ENCODE measurements at places on chromosomes 1 and 21.

DNA sequence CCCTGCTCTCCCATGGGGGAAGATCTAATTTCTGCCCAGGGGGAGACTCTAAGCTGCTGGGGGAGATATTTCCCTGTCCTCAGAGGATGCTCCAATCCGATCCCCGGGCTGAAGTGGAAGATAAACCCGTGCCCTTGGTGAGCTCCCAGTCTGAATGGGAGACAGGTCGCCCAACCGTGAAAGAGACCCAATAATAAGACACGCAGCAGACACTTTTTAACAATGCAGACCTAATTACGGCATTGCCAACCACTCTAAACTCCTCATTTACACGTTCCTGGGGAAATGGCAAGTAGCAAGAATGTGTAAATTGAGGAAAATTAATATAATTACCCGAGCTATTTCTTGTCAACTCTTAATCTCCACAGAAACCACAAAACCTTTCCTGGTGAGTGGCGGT, 48.7 kb upstream of the ACTL8 start:
- DNase-seq, result no peak

GRCh38 chr1:12594966-12595756, 22.8 kb downstream of the DHRS3 start:
- DNase-seq, result peak; percentile 17

DNA sequence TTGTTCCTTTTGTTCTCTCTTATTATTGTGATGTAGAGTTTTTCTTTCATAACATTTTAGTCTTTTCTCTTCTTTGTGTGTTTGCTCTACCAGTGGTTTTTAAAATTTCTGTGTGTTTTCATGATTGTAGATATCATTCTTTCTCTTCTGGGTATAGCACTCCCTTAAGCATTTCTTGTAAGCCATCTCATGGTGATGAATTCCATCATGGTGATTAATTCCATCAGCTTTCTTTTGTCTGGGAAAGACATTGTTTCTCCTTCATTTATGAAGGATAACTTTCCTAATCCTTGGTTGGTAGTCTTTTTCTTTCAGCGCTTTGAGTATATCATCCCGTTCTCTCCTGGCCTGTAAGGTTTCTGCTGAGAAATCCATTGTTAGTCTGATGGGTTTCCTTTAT, 22.7 kb downstream of the CD55 start:
- no peak for DNase-seq

GRCh38 chr1:29412591-29412990, 176.3 kb downstream of the PTPRU start:
- no peak for DNase-seq

DNA sequence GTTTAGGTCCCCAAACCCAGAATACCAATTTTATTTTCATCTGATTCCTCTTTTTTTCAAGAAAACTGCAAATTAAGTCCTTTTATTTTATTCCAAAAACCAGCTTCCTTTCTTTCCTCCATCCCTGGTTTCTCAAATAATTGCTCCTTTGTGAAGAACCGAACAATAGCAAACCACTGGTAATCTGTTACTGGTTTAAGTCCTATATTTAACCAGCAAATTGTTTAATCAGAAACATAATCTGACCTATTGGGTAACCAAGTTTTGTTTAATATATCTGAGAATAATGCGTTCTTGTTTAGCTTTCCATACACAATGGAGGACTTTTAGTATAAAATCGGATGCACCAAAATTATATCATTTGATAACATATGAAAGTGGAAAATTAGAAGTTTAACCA, 13.2 kb upstream of the DDR2 start:
- no peak for DNase-seq

All from NCI-H2081 (cell line).